Amniotic epithelial cell (primary cell): ENCODE measurements at places on chromosomes 5 and 9.
A peak's percentile ranks its signal among the peaks of the same experiment; 100 is the strongest.

- DNase-seq, result peak; percentile 31
These were observed 13.2 kb upstream of the AQP7 start for GRCh38 chr9:33415501-33416038.

DNA sequence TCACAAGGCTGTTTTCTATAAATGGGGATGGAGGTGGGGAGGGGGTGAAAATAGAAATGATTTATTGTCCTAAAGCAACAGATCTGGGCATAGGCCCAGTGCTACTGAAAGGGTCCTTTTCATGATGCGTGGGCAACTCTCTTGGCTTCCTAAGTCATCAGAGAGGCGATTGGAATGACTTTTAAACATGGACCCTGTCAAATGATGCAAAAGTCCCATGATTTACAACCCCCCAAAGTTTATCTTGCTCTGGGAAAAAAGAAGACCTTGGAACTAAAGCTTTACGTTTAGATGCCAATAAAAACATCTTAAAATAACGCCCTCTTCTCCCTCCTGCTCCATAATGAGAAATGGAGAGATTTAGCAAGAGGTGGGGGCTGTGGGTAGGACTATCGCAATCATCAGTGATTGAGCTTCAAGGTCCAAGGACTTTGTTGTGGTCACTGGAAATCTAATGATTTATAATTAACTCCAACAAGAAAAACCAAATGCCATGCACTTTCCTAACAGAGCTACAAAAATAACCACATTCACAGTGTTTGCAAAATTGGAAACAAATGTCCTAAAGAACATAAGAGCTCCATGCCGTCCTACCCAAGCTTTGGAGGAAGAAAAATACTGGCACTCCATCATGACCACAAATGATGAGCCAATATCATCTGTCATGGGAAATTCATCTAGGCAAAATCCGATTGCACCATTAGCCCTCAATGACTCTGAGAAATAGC, 167.5 kb upstream of the CLINT1 start:
- DNase-seq, result peak; percentile 16

GRCh38 chr5:175859916-175860315, 11.5 kb upstream of the CPLX2 start:
- DNase-seq, result no peak

GRCh38 chr9:228929-229695, 14.4 kb downstream of the DOCK8 start:
- no peak for DNase-seq

- no peak for DNase-seq
These were observed 7.4 kb downstream of the CEMIP2 start for GRCh38 chr9:71760901-71761300.

DNA sequence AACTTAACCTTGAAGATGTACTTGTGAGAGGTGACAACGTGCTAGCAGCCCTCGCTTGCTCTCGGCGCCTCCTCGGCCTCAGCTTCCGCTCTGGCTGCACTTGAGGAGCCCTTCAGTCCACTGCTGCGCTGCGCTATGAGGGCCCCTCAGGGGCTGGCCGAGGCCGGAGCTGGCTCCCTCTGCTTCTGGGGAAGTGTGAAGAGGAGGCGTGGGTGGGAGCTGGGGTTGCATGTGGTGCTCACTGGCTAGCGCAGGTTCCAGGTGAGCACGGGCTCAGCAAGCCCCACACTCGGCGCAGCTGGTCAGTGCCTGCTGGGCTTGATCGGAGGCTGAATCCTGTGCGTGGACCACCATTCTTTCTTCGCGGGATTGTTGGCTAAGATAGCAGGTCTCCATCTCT, 166.1 kb downstream of the MRPS30 start:
- DNase-seq, result no peak

GRCh38 chr9:35908504-35909125, 675 bp upstream of the SPAAR start:
- DNase-seq, result no peak

GRCh38 chr9:3735251-3735650, 209.4 kb upstream of the RFX3 start:
- no peak for DNase-seq

DNA sequence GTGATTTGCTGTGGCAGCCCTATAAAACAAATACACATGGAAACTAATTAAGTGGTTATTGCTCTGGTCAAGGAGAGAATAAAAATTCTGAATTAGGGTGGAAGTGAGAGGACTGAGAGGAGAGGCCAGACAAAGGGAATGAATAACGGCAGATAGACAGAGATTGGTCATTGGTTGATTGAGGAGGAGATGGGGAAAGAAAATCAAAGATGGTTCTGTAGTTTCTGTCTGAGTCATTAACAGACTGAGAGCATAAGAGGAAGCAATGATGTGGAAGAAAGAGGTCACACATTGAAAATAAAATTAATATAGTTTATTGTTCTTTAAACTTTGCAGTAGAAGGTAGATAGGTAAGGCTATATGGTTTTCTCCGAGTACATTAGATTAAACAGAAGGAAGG, 469.8 kb downstream of the ACTL7B start:
- DNase-seq, result no peak

GRCh38 chr9:22649384-22649783, 202.8 kb downstream of the DMRTA1 start:
- peak; percentile 21 for DNase-seq

GRCh38 chr9:109248133-109248581, 72.7 kb downstream of the EPB41L4B start:
- peak; percentile 63 for DNase-seq

- peak; percentile 89 for DNase-seq
These were observed 116.7 kb downstream of the WDR70 start for GRCh38 chr5:37495668-37496347.

DNA sequence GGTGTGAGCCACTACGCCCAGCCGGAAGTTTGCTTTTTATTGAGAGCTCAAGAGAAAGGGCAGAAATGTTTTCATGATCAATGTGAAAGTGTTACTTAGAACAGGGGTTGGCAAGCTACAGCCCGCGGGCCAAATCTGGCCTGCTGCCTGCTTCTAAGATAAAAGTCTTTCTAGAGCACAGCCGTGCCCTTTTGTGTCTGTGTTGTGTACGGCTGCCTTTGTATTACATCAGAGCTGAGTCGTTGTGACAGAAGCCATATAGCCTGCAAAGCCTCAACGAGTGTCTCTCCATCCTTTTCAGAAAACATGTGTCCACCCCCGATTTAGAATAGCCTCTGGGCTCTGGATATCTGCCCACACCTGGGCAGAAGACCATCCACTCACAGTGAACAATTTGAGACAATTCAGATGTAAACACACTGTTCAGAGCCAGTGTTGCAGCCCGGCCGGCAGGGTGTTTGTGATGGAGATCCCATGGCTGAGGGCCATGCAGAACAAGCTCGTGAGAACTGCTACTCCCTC, 28.8 kb downstream of the AK8 start:
- peak; percentile 39 for DNase-seq

GRCh38 chr9:92726348-92726747, 38.3 kb downstream of the BICD2 start:
- DNase-seq, result no peak

- DNase-seq, result no peak
These were observed 21.9 kb downstream of the DYNC2I2 start for GRCh38 chr9:128634651-128635262.

GRCh38 chr5:75668977-75669689, 48.1 kb downstream of the POC5 start:
- DNase-seq, result peak; percentile 59

- DNase-seq, result peak; percentile 80
These were observed 25.8 kb upstream of the TRIM32 start for GRCh38 chr9:116661037-116661954.

DNA sequence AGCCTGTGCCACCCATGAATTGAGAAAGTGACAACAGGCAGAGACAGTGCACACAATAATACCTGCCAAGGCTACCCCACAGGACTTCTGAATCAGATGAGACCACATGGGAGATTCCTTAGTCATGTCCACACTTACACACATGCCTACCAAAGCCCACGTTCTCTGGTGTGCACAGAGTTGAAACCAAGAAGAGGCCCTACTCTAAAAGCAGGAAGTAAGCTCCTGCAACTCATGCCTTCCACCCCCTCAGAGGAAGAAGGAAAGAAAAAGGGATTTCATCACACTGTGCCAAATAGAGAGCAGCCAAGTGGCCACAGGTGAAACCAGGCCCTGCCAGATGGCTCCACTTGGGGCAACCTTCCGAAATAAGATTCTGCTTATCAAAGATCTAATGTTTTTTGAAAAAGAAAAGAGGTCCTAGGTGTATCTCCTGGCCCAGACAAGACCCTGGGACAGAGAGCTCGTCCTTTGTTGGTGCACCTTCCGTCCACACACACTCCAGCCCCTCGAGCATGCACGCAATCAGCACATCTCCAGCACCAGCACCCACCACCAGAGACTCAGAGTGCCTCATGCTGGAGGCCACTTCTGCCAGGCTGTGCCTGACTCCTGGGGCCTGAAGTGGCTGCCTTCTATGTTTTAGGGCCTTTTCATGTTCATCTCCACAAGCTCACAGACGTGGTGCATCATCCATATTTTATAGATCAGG, 114.6 kb upstream of the SPOCK1 start:
- peak; percentile 40 for DNase-seq

- no peak for DNase-seq
These were observed 138.4 kb downstream of the EGFLAM start for GRCh38 chr5:38396766-38397165.

- no peak for DNase-seq
These were observed 60.3 kb downstream of the ZNF354C start for GRCh38 chr5:179120421-179120861.

DNA sequence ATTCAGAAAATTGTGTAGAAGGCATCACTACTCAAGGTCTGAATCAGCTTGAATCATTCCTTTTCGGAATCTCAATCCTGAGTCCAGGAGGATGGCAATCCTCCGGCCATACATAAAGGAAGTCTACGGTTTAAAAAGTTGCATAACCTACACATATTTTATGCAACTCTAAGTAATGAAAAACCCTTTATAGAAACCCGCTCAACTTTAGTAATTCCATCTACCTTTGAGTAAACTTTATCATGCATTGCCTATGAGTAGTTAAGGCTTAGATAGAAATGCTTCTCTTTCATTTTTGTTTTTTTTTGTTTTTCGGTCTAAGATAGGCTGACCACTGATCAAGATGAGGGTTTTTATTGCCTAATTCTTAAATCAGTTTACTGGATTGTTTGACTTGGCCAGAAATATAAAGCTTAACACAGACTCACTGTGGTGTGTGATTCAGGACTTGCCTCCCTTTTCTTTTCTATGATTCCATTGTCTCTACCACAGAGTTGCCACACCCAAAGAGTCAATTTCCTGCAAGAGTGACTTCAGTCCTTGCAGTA, 85.0 kb downstream of the LURAP1L start:
- peak; percentile 82 for DNase-seq

DNA sequence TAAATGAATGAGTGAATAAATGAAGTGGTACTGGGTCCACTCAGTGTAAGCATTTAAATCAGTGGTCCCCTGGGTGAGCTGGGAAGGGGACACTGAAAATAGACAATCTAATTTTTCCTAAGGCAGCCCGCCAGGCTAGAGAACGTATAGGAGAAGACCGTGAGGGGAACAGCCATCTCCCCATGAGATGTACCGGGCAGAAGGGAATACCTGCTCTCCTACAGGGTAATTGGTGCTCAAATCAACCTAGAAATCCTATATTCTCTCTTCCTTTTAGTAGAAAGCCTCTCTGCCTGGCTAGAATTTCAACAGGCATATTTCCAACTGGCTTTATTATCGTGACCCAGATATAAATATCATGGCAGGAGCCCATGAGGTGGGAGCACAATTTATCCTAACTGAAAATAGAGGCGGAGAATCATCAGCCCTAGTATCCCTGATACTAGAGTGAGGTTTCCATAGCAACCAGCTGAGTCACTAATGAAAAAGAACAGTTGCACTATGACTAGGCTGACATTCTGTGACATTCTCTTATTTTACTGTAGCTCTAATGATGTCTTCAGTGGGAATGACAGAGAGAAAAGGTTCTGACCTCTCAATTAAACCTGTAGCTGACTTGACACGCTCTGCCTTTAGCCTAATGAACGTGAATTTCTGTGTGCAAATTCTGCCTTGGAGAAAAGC, 96.5 kb upstream of the CAST start:
- peak; percentile 76 for DNase-seq

DNA sequence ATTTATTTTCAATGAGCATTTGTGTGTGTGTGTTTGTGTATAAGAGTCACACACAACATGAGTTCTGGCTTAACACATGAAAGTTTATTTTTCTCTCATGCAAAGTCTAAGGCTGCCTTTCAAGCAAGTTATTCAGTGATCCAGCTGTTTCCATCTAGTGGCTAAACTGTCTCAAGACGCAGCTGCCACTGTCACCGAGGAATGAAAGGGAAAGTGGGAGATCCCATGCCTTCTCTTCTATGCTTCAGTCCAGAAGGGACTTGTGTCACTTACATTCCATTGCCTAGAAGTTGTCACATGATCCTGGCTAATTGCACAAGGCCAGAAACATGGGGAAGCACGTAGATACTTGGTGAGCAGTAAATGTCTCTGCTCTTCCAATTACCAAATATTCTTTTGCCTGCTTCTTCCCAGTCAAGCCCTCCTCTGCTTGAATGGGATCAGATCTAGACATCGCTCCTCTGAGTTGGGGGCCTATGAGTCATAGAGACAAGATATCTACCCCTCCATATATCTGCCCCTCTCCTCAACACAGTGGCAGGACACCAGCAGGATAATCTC, 30.4 kb upstream of the SLIT3 start:
- DNase-seq, result no peak

DNA sequence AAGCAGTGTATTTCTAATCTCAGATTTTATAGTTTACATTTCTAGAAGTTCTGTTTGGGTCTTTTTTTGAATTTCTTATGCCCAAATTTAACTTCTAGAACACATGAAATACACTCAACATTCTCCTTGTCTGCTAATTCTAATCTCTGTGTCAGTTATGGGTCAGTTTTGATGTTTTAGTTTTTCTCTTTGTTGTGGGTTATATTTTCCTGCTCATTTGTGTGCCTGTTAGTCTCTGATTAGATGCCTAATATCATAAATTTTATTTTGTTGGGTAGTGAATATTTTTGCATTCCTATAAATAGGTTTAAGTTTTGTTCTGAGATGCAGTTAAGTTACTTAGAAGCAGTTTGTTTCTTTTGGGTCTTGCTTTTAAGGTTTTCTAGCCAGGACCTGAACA, 12.4 kb downstream of the LCP2 start:
- no peak for DNase-seq

- peak; percentile 65 for DNase-seq
These were observed 9.9 kb downstream of the SNCAIP start for GRCh38 chr5:122321921-122322320.

DNA sequence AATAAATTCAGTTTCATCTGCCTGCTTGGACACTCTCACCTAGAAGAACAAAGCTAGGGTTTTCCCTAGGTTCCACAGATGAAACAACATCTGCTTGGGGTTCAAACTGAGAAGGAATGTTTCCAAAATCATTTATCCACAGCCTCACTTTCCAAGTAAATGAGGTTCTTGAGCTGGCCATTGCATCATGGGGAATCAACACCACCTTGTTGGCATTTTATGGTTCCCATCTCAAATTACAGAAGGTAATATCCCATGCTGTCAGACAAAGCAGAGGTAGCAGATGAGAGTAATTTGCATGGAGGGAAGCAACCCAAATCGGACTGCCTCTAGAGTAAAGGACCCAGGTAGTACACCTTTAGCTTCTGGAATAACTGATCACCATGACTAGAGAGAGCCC, 10.5 kb upstream of the NR4A3 start:
- no peak for DNase-seq

GRCh38 chr5:68374796-68375518, 159.4 kb downstream of the PIK3R1 start:
- DNase-seq, result no peak

GRCh38 chr5:56190497-56190896, 42.6 kb downstream of the ANKRD55 start:
- peak; percentile 77 for DNase-seq
